GM18507 (cell line): ENCODE measurements at places on chromosomes 6 and 20.

GRCh38 chr6:169221264-169221663 is 32.4 kb downstream of the THBS2 start:
- no peak for DNase-seq

DNA sequence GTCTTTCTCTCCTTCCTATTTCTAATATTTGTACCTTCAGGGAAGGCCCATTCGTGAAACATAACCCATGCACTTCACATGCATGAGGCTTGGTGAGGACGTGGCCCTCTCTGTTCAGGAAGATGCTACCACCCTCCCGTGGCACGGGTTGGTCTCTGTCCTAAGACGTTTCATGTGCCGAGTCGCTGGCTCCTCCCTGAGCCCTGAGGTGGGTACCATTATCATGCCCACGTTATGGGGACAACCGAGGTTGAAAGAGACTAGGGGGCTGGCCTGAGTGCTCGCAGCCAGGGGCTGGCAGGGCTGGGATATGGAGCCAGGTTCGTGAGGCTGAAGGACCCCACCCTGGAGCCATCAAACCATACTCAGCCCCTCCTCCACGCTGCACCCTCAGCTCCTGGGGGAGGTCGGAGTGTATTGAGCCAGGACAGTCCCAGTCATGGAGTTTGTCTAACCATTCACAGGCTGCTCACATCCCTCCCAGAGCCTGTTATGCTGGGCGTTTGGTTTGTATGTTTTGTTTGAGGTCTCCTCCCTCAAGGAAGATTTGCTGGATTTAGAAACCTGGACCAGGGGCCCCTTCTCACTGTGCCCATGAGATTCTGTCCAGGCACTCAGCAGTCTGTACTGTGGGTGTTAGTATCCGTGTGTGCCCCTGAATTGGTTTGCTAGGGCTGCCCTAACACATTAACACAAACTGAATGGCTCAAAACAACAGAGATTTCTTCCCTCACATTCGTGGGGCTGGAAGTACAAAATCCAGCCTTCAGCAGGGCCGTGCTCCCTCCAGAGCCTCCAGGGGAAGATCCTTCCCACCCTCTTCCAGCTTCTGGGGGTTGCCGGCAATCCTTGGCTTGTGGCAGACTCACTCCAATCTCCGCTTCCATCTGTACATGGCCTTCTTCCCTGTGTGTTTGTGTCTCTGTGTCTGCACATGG is 88.3 kb downstream of the ANKRD60 start:
- DNase-seq, result no peak

DNA sequence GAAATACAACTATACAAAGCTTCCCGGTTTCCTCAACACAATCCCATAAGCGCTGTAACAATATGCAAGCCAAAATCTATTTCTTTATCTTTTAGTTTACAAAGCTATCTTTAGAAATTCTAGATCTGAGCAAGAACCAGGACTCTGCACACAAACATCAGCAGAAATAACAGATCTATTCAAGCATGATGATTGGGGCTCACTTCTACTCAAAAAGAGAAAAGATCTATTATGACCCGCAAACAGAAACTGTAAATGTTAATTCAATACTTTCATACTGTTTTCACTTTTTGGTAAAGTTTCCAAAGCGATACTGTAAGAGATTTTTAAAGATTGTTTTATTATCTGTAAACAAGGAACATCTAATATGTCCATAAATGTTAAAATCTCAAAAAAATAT is 86.6 kb downstream of the SESN1 start:
- no peak for DNase-seq

DNA sequence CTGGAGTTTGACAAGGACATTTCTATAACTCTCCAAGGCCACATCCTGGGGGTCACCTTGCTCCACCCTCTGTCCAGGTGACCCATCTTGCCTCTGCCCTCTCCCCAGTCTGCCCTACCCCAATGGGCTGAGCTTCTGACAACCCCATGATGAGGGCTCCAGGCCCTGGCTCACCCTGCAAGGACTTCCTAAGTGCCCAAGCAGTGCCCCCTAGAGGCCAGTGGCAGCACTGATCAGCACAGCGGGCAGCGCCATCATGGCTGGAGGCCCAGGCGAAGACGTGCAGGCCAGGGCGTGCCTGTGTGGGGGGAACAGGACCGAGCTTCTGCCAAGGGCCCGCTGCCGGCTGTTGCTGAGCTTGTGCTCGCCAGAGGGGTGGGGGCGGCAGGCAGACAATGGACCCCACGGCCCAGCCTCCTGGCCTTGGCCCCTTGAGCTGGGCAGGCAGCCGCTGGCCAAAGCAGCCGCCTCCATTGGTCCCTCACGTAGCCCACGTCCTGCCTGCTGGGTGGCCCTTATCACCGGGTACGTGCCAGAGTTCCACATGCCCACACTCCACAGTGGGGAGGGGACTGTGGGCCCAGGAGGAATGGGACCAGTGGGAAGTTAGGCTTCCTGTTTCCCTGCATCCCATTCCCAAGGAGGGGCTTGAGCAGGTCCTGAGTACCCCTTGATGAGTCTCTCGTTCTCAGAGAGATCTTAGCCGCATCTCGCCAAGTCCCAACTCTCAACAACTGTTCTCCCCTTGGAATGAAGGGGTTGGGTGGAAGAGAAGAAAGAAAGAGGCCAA is 64.3 kb downstream of the MRPL14 start:
- DNase-seq, result no peak

DNA sequence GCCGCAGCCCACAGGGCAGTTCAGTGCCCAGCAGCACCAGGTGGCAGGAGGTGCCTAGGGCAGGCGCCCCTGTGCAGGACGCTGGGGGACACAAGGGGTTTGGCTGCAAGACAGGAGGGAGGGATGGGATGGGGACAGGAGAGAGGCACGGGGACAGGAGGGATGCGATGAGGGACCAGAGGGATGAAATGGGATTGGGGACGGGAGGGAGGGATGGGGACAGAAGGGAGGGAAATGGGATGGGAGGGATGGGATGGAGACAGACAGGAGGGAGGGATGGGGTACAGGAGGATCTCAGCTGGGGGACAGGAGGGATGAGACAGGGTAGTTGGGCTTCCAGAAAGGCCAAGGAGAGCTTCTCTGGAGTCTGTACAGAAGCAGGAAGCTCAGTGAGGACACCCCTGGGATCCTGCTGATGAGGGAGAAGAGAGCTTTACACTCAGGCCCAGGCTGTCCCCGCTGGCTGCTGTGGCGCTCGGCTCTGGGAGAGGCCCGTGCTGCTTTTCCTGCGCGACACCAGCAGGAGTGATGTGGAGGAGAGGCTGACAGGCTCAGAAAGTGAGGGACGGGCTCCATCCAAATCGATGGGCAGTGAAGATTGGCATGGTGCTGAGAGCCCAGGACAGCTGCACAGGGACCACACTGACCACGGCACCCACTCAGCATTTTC is 400.8 kb downstream of the SMOC2 start:
- DNase-seq, result no peak
